ENCODE measurements at places on chromosomes 6 and 20.
A peak's percentile ranks its signal among the peaks of the same experiment; 100 is the strongest.

GRCh38 chr20:58693226-58694006 lies 816 bp downstream of the NPEPL1 start:
- peak overlapping the region; percentile 43 for H3K4me3 ChIP-seq
- peak overlapping the region; percentile 59 for H3K27ac ChIP-seq
- H3K27me3 ChIP-seq = no peaks in the 10 kb centered on the region

GRCh38 chr6:68754681-68755213 lies 119.7 kb downstream of the ADGRB3 start:
- H3K27me3 ChIP-seq = no peaks in the 10 kb centered on the region
- no peak overlapping the region for H3K27ac ChIP-seq
- no peak for DNase-seq
- no peaks in the 10 kb centered on the region for H3K36me3 ChIP-seq

- no peaks in the 10 kb centered on the region for H3K36me3 ChIP-seq
- DNase-seq = no peak
- peaks cover 4% of the 10 kb centered on the region for H3K27me3 ChIP-seq
- no peaks in the 10 kb centered on the region for H3K4me1 ChIP-seq
- no peak overlapping the region for H3K27ac ChIP-seq
- no peak overlapping the region for H3K4me3 ChIP-seq
Observed at GRCh38 chr6:71421611-71422010, 133.0 kb downstream of the OGFRL1 start.

GRCh38 chr6:33888664-33889200 lies 84.9 kb upstream of the MLN start:
- H3K4me1 ChIP-seq = no peaks in the 10 kb centered on the region
- DNase-seq = no peak
- H3K36me3 ChIP-seq = no peaks in the 10 kb centered on the region
- H3K4me3 ChIP-seq = no peak overlapping the region
- no peaks in the 10 kb centered on the region for H3K27me3 ChIP-seq

GRCh38 chr6:87118054-87118453 lies 23.1 kb upstream of the CGA start:
- no peaks in the 10 kb centered on the region for H3K4me1 ChIP-seq
- DNase-seq = no peak
- H3K36me3 ChIP-seq = no peaks in the 10 kb centered on the region

- DNase-seq = no peak
- no peaks in the 10 kb centered on the region for H3K4me1 ChIP-seq
- H3K27me3 ChIP-seq = no peaks in the 10 kb centered on the region
- no peaks in the 10 kb centered on the region for H3K36me3 ChIP-seq
Observed at GRCh38 chr6:150844371-150844770, 21.1 kb upstream of the MTHFD1L start.

GRCh38 chr20:54267483-54268003 lies 59.7 kb downstream of the PFDN4 start:
- no peaks in the 10 kb centered on the region for H3K27me3 ChIP-seq
- H3K4me1 ChIP-seq = no peaks in the 10 kb centered on the region
- DNase-seq = no peak
- H3K4me3 ChIP-seq = no peak overlapping the region
- H3K27ac ChIP-seq = no peak overlapping the region

DNA sequence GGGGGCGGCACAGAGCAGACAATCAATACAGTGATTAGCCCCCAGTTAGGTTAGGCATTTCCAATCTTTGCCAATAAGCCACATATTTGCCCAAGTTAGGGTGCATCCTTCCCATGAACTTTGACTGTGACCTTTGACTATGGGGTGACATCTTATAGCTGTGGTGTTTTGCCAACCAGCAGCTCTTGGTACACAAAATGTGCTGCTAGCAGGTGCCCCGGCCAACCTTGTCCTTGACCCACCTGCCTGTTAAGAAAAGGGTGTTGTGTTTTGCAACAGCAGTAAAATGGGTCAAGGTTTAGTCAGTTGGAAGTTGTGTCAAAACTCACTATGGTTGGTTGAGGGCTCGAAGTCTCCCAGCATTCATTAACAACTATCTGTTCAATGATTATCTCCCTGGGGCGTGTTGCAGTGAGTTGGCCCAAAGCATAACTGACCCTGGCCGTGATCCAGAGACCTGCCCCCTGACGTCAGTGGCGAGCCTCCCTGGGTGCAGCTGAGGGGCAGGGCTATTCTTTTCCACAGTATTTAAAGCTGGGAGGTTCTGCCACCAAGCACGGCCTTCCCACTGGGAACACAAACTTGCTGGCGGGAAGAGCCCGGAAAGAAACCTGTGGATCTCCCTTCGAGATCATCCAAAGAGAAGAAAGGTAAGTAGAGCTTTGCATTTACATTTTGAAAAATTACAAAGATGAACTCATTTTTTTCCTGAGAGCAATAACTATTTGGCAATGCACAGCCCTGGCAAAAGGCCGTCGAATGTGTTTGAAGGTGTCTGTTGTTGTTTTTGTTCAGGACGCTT lies at the start of gene PCK1:
Gene PCK1 (plus strand): TSS at position 557 of the 802 bp plus-strand sequence. CDS start 302 bp downstream, outside the sequence.
- H3K4me1 ChIP-seq = no peaks in the 10 kb centered on the region
- H3K4me3 ChIP-seq = no peak within 1 kb of the TSS
- H3K27me3 ChIP-seq = no peaks in the 10 kb centered on the region
- H3K27ac ChIP-seq = no peak within 1 kb of the TSS
- no peaks in the 10 kb centered on the region for H3K36me3 ChIP-seq
- DNase-seq = no peak

DNA sequence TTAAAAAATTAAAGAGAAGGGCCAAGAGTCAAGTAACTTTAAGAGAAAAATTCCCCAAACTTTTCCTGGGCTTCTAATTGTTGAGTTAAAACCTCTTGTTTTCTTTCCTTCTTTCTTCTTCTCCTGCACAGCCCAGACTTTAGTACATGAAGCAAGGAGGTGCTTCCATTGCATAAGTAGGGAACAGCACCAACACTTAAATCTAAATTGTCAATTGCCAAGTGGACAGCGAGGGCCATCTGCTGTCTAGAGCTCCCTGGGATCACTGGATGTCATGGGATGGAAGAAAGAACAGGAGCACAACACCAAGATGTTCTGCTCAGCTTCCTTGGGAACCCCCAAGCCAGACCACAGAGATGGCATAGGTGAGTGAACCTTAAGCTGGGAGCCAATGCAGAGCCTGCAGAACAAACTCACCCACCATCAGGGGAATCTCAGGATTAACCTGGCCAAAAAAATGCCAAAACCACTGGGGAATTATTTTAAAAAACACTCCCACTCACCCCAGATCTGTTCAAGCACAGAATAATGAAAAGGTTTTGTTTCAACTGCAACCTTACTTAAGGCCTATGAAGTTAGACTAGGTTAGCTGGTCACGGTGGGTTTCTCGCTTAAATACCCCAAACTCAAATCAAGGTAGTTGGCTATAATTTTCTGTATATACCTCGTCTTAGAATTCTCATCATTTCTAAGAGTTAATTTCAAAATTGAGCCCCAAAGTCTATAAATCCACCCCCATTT lies 67.8 kb downstream of the TNFRSF21 start:
- DNase-seq = no peak
- no peaks in the 10 kb centered on the region for H3K27me3 ChIP-seq
- peaks cover 27% of the 10 kb centered on the region for H3K4me1 ChIP-seq
- no peaks in the 10 kb centered on the region for H3K36me3 ChIP-seq
- no peak overlapping the region for H3K4me3 ChIP-seq

DNA sequence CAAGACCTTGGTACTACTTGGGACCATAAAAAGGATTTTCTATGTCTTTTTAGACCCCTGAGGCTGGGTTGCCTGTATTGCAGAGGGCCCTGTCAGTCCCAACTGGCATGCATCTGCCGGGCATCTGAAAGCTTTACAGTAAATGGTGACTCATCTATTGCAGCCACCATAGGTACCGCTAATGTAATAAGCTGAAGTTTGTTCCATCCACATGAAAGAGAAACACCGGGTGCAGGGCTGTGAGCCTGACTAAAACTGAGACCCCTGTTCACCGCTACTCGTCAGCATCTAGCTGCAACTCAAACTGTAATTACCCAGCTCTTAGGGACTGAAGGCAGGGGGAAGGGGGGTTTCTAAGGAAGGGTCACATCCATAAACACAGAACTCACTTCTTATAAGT lies 49.5 kb downstream of the TRERF1 start:
- H3K4me3 ChIP-seq = no peak overlapping the region
- H3K4me1 ChIP-seq = no peaks in the 10 kb centered on the region
- H3K27me3 ChIP-seq = no peaks in the 10 kb centered on the region
- no peak overlapping the region for H3K27ac ChIP-seq
